ENCODE measurements at places on chromosomes 6 and 20. TPM values are rescaled to one million over a fixed set of nuclear protein-coding genes. Genes with fewer than 3 reads are reported as not detected.

The FABP7 gene
- total RNA-seq, result not detected

The LGSN gene
- total RNA-seq, result not detected

The BEND3 gene
- total RNA-seq, result 5.5 TPM

The BPIFB4 gene
- not detected for total RNA-seq

The LINC00237 gene
- total RNA-seq, result not detected

The ZBTB24 gene
- total RNA-seq, result 11.6 TPM

The TFAP2D gene
- not detected for total RNA-seq

The ENPP1 gene
- 15.7 TPM for total RNA-seq

The SGK1 gene
- total RNA-seq, result 104 TPM

The C6orf58 gene
- total RNA-seq, result not detected

The SAMD10 gene
- 2.4 TPM for total RNA-seq

The RNF182 gene
- 0.30 TPM for total RNA-seq

The ID4 gene
- total RNA-seq, result 2.4 TPM

The SGK2 gene
- 0.74 TPM for total RNA-seq

The GGTLC1 gene
- not detected for total RNA-seq

The TRIM38 gene
- total RNA-seq, result 11.6 TPM

The OXT gene
- not detected for total RNA-seq

The SERPINB1 gene
- total RNA-seq, result 10.9 TPM

The BCAS4 gene
- total RNA-seq, result 11.6 TPM

The RIN2 gene
- total RNA-seq, result 48.9 TPM

The PGC gene
- total RNA-seq, result not detected

The EPPIN gene
- not detected for total RNA-seq

The ARMC12 gene
- 0.42 TPM for total RNA-seq

The BCLAF1 gene
- total RNA-seq, result 86.4 TPM

The EEF1A1 gene
- total RNA-seq, result 20,106 TPM

The TFAP2B gene
- total RNA-seq, result not detected

The TINAG gene
- not detected for total RNA-seq

The BANF2 gene
- not detected for total RNA-seq

The PRSS35 gene
- total RNA-seq, result 18.7 TPM
